Renal cortical epithelial cell (primary cell): ENCODE measurements at places on chromosomes 5 and 9.

- DNase-seq = peak; percentile 42
Measured at GRCh38 chr5:61659221-61659696, 327.2 kb downstream of the ZSWIM6 start.

GRCh38 chr5:66616520-66617225 lies 20.5 kb downstream of the MAST4 start:
- no peak for DNase-seq

DNA sequence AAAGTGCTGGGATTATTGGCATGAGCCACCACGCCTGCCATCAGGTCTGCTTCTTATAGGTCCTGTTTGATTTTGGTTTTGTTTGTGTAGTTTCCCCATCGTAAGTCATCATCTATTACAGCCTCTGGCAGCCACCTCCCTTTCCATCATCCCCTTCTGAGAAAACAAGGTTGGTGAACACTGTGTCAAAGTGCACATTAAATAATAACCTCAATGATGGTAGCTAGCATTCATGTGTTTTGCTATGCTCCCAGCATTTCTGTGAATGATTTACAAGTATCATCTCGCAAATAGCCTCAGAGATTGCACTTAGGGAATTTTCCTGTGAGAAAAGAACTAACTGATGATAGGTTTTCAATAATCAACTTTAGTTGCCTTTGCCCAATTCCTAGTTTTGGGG lies 9.9 kb downstream of the PRUNE2 start:
- DNase-seq = peak; percentile 93

GRCh38 chr5:78755822-78756429 lies 107.4 kb upstream of the LHFPL2 start:
- DNase-seq = no peak

DNA sequence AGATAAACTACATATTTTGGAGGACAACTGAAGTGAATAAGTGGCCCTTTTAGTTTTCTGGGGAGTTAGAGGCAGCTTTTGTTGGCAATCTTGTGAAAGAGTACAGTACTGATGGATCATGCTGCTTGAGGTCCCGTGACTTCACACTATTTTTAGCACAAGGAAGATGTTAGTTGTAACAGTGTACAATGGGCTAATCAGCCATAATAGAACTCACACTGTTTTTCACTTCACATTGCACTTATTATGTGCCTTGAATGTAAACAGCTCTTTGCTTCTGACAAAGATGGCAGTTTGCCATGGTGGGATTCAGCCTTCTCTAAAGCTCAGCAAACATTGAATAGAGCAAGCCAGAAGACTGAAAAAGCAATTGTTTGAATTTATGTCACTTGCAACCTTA lies 176.7 kb upstream of the ZNF608 start:
- peak; percentile 23 for DNase-seq

DNA sequence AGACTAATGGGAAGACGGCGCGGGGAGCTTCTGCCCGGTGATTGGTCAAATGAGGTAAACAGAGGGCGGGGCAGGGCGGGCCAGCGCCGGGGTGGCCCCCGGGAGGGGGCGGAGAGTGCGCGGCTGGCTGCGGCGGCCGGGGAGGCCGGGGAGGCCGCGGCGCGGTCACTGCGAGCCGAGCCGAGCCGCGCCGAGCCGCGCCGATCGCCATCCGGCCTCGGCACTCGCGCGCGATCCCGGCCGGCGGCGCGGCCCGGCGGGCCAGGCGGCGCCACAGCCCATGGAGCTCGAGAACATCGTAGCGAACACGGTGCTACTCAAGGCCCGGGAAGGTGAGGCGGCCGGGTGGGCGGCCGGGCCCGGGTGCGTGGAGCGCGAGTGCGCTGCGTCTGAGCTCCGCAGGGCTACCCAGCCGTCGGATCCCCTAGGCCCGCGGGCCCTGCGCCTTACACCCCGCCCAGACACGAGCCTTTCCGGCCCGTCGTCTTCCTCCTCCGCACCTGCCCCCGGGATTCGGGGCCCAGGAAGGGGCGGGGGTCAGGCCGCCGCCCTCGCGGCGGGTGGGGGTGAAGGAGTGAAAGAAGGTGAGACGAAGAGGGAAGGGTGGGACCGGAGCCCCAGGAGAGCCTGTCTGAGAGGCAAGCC lies at the start of gene GRK6:
TSS of gene GRK6 (plus strand) at position 111 of the 645 bp plus-strand sequence. CDS start at position 281, 170 bp downstream.
- no peak for DNase-seq

- DNase-seq = no peak
Measured at GRCh38 chr5:9063615-9064245, 482.1 kb downstream of the SEMA5A start.

DNA sequence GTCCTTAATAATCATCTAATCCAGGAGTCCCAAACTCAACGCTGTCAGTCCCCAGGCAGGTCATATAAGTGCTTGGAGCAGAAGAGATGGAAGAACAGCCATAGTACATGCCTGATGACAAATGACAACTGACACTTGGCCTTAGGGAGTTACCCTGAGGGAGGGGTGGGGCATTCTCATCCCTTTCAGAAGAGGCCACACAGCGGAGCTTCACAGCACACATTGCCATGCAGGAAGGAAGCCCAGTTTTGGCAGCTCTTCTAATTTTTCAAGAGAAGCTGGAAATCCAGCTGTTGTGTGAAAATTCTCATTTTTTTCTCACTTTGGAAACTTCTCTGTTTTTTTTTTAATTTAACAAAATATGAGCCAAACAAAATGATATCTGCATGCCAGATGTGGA lies 89.0 kb downstream of the ASTN2 start:
- DNase-seq = no peak

DNA sequence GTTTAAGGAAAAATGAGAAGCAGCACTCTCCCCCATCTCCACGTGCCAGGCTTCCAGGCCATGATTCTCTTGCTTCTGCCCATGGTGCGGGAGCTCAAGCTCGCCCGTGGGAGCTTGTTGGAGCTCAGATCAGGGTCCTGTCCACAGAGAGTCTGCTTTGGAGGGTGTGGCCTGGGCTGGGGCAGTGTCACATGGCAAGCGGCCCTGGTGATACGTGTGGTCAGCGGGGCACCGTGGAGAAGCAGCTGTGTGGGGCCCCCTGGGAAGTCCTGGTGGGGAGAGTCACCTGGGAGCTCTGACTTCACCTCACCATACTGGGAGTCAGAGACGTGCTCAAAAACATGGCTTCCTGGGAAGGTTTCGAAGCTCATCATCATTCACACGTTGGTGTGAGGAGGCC lies 275.3 kb downstream of the GADD45G start:
- DNase-seq = no peak

- DNase-seq = no peak
Measured at GRCh38 chr9:70218767-70219166, 40.0 kb upstream of the SMC5 start.

- DNase-seq = no peak
Measured at GRCh38 chr5:15748266-15748665, 248.3 kb downstream of the FBXL7 start.

DNA sequence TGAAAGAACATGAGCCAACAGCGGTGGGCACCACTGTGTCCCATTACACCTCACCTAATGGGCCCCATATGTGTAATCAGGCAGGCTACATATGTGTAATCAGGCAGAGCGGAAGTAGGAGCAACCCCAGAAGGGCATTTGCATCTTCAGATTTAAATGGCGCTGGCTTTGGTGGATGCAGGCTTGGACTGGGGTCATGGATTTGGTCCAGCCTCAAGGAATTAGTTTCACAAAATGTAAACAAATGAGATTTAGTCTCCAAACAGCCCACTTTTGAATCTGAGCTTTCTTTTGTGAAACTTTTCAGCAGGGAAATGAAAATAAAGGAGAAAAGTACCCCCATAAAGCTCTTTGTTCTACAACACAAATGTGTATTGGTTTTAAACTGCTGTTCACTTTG lies 161.3 kb downstream of the LPAR1 start:
- no peak for DNase-seq

GRCh38 chr9:111016426-111017045 lies 21.7 kb downstream of the LPAR1 start:
- DNase-seq = no peak

DNA sequence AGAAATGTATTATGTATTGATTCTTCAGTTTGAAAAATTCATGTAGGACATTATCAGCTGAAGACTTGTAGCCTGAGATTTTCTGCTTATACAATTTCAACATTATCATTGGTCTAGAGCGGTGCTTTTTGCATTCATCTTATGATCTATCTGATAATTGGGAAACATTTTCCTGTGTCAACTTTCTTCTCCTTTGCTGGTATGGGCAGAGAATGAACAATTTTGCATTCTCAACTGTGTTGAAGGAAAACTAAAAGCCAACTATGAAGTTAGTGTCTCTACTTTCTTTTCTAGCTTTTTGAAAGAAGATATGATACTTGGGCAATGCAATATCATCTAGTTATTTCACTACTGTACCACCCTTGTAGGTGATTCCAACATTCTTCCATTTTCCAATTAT lies 10.3 kb downstream of the ZFR start:
- no peak for DNase-seq

- peak; percentile 20 for DNase-seq
Measured at GRCh38 chr5:1386274-1386717, 41.4 kb upstream of the CLPTM1L start.

GRCh38 chr5:83947763-83948162 lies 227.1 kb upstream of the HAPLN1 start:
- no peak for DNase-seq

- DNase-seq = peak; percentile 54
Measured at GRCh38 chr9:136283291-136284235, 20.3 kb downstream of the CCDC187 start.

- DNase-seq = no peak
Measured at GRCh38 chr9:33633636-33634035, 109.6 kb downstream of the ANKRD18B start.

- peak; percentile 93 for DNase-seq
Measured at GRCh38 chr5:159902444-159903121, 13.7 kb upstream of the ADRA1B start.

DNA sequence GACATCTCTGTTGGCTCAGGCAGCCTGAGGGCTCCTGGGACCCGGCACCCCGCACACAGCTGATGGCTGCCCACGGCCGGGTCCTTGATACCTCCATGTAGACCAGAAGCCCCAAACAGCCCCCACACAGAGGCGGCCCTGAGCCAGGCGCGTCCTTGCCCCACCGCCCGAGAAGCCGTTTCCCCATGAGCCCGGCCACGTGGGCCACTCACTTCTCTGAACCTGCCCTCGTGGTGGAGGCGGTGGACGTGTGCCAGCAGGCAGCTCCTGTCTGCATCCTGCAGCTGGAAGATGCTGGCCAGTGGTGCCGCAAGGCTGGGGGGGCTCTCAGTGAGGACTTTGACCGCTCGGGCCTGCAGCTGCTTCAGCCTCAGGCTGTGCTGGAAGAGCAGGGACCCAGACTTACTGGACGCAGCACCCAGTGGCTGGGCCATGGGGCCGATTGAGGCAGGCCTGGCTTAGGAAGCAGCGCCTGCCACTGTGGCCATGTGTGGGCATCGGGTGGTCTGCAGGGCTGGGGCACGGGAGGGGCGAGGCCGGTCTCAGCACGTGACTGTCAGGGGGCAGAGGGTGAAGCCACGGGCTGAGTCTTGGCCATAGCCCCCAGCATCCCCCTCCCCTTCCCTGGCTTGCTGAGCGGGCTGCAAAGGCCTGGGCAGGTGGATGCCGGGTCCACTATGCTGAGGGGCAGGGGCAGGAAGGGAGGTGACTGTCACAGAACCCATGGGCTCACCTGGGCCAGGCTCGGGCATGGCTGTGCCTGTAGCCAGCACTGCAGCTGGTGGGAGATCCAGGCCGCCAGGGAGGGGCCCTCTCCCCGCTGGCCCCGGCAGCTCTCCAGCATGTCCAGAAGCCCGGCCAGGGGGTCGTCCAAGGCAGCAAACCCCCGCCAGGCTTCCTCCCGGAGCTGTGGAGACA lies 50.0 kb downstream of the EXD3 start:
- no peak for DNase-seq

GRCh38 chr9:71683598-71684235 lies 84.6 kb downstream of the CEMIP2 start:
- peak; percentile 86 for DNase-seq

DNA sequence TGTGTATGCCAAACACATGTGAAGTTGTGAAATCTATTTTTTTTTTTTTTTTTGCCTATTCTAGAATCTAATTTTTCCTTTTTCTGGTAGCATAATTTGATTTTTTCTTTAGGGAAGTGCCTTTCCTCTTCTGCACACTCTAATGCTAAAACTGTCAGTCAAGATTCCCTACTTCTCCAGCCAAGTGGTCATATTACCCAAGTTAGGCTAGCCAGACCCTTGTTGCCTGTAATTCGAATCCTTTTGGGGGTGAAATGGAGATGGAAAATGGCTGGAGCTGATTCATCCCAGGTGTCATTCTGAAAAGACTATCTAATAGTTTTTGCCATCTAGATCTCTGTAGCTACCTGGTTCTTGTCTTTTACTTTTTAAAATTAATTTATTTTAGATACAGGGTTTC lies 24.8 kb upstream of the UBAP1 start:
- DNase-seq = no peak

- peak; percentile 47 for DNase-seq
Measured at GRCh38 chr5:31990081-31990650, 184.0 kb downstream of the GOLPH3 start.

DNA sequence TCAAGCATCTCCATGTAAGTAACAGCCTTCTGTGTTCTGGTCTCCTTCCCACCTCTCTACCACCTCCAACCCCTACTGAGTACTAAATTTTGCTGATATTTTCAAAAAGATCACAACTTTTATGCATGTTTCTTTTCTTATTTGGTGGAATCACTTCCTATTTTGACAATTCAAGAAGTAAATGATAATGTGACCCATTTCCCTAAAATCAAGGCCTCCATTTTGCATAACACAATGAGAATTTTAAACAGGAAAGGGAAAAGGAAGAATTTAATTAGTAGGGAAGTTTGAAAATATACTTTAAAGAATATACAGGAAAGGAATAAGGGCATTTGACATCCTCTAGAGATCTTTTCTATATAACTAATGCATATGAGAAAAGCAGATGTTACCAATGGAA lies 212.9 kb upstream of the RASA1 start:
- no peak for DNase-seq

- DNase-seq = no peak
Measured at GRCh38 chr5:143760131-143760505, 51.8 kb upstream of the HMHB1 start.

- DNase-seq = no peak
Measured at GRCh38 chr5:125575171-125575890, 828.9 kb upstream of the ZNF608 start.

DNA sequence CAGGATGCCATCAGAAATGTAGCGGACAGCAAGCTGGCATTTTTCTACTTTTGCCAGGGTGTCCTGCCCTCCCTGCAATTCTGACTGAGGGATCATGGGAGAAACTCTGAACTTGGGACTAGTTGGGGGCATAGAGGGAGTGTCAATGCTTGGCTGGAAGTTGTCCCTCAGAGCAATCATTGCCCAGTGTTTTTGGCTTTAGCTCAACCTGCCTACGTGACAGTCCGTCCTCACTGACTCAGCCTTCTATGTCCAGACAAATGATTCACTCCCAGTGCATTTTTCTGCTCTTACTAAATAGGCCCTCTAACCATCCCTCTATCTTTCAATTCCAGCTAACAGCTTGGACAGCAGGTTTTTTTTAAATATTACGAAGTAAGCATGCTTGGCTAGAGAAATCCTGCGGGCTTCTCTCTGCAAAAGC lies 627.4 kb downstream of the TLR4 start:
- peak; percentile 98 for DNase-seq
